Neural crest cell (in vitro differentiated cells): ENCODE measurements at places on chromosomes 2 and 18.
A peak's percentile ranks its signal among the peaks of the same experiment; 100 is the strongest.

GRCh38 chr2:68203587-68203986 is 45.9 kb downstream of the PNO1 start:
- no peak for DNase-seq

DNA sequence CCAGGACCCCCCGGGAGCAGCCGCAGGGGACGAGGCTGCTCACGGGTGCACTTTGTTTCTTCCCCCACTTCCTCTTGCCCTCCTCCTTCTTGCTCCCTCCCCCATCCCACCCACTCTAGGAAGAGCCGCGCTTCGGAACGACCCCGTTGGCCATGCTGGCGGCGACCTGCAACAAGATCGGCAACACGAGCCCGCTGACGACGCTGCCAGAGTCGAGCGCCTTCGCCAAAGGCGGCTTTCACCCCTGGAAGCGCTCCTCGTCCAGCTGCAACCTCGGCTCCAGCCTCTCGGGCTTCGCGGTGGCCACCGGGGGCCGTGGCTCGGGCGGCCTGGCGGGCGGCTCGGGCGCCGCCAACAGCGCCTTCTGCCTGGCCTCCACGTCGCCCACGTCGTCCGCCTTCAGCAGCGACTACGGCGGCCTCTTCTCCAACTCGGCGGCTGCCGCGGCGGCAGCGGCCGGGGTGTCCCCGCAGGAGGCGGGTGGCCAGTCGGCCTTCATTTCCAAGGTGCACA is 1.3 kb downstream of the SP9 start:
- DNase-seq: peak; percentile 41

- DNase-seq: no peak
Observed at GRCh38 chr18:24460388-24460787, at the start of gene HRH4. HRH4 (plus strand) TSS chr18:24460637; CDS start chr18:24460729, 92 bp downstream.

DNA sequence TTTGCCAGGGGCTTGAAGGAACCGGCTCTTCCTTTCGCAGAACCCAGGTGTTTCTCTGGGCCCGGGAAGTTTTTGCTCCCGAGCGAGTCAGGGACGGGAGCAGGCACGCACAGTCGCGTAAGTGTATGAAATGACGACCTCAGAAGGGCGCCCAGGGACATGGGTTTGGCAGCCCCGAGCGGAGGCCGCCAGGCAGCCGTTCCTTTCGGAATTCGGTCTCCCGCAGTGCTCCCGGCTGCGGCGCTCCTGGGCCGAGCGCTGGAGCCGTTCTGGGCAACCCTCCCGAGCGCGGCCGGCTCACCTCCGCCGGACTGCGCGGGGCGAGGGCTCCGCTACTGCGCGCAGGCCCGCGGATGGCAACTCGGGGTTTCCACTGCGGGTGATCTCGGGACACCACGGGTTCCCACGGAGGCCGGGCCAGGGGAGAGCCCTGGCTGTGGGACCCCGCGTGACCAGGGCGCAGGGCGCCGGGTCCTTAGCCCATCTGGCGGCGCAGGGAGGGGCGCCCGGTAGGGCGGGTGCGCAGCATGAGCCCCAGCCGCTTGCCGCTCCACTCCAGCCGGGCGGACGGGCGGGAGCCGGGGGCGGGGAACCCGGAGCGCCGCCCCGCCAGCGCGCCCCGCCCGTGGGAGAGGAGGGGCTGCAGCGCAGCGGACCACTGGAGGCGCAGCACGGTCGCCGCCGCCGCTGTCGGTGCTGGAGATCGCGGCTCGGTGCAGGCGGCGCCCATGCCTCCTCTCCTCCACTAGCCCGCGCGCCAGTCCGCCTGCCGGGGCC is at the start of gene OSBPL6:
Gene OSBPL6, plus strand, starts transcription at position 690 of the 777 bp plus-strand sequence. CDS start 111,673 bp downstream, outside the sequence.
- peak; percentile 64 for DNase-seq

- DNase-seq: no peak
Observed at GRCh38 chr2:120381192-120381591, 35.3 kb downstream of the INHBB start.

DNA sequence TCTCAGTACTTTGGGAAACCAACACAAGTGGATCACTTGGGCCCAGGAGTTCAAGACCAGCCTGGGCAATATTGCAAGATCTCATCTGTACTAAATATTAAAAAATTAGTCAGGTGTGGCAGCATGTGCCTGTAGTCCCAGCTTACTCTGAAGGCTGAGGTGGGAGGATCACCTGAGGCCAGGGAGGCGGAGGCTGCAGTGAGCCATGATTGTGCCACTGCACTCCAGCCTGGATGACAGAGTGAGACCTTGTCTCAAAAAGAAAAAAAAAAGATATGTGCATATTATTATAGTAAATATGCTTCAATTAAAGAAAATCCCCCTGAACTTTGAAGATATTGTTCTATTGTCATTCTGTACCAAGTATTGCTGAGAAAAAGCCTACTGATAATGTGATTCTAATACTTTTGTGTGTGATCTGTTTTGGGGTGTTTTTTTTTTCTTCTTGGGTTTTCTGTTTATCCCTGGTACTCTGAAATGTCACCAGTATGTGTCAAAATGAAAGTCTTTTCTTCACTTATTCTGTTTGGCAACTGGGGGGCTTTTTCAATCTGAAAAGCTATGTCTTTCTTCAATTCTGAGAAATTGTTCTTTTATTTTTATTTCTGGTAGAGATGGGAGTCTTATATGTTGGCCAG is 13.2 kb downstream of the NEURL3 start:
- DNase-seq: no peak

- DNase-seq: no peak
Observed at GRCh38 chr2:171180229-171180930, 19.7 kb upstream of the TLK1 start.

GRCh38 chr2:79860228-79861058 is 347.6 kb downstream of the CTNNA2 start:
- no peak for DNase-seq

- no peak for DNase-seq
Observed at GRCh38 chr2:45244928-45245327, 235.7 kb upstream of the SIX2 start.

GRCh38 chr2:171420728-171421563 is 12.8 kb downstream of the METTL8 start:
- DNase-seq: no peak

GRCh38 chr2:1633092-1633671 is 111.1 kb downstream of the PXDN start:
- no peak for DNase-seq

- DNase-seq: no peak
Observed at GRCh38 chr2:113112441-113112840, 15.0 kb upstream of the IL1RN start.

GRCh38 chr2:53334610-53335009 is 433.0 kb upstream of the CHAC2 start:
- no peak for DNase-seq

GRCh38 chr2:109545828-109546713 is 67.7 kb downstream of the SEPTIN10 start:
- DNase-seq: peak; percentile 74

- DNase-seq: peak; percentile 41
Observed at GRCh38 chr18:34659579-34660517, 50.2 kb upstream of the DTNA start.

DNA sequence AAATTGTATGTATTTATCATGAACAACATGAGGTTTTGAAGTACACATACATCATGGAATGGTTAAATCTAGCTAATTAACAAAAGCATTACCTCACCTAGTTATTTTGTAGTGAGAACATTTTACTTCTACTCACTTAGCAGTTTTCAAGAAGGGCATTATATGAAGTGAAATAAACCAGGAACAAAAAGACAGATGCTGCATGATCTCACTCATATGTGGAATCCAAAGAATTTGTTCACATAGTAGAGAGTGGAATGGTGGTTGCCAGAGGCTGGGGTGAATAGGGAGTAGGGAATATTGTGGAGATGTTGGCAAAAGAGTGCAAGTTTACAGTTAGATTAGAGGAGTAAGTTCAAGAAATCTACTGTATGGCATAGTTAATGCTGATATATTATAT is 292.0 kb downstream of the ASXL3 start:
- DNase-seq: no peak

- peak; percentile 3 for DNase-seq
Observed at GRCh38 chr2:69216535-69217332, 170.3 kb downstream of the GFPT1 start.

DNA sequence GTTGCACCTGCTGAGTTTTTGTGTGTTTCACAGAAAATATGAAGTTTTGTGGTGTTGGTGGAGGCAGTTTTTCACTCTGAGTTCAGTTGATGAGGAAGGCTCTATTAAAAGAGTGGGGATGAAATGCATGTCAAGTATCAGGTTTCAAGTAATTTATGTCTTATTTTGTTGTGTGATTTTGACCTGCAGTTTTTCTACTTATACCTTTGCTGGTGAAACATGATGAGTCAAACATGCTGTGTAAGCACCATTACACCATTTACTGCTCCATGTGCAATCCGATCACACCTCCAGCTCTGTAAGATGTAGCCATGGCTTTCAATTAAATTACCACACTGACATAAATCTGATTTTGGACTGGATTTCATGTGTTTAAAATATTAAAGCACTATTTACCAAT is 174.5 kb upstream of the ZEB2 start:
- DNase-seq: no peak

GRCh38 chr18:4870177-4870773 is 326.8 kb downstream of the AKAIN1 start:
- no peak for DNase-seq

- no peak for DNase-seq
Observed at GRCh38 chr18:13614641-13615288, 111.6 kb downstream of the FAM210A start.

DNA sequence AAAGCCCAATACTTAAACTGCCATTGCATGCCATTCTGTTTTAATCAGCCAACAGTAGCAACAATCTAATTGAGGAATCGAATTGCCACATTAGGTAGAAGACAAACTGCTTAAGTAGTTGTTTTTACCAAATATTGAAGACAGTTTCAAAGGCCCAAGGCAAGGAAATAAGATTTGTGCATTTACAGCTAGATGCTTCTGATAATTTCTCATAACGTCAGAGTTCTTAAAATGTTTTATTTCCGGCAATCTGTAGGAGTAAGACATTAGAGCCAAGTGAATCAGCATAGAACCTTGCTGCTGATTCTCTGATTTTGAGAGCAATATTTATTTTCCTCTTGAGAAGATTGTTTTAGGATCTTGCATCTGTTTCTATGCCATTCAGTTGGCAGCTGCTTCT is 174.3 kb downstream of the RBM43 start:
- DNase-seq: no peak

DNA sequence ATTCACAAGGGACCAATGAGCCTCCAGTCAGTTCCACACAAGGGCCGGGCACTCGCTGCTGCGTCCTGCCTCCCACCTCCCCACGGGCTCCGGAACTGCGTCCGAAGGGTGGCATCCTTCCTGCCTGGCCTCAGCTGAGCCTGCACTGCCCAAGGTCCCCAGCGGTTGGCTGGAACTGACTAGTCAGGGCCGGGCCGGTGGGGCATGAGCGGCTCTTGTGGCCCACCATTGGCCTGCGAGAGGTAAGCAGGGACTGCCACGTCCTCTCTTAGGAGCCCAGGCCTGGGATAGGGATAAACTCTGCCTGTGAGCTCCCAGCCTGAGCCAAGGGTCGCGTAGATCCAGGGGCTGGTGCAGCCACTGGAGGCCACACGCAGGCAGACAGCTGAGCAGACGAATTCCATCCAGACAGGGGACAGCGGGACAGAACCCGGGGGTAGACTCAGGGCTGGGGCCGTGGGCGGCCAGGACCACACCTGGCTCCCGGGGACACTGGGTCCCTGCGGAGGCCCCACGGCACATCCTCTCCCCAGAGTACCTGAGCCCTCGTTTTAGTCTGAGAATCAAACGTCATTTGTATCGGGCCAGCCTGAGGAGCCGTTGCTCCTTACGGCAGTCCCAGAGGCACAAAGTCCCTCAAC is 148.4 kb downstream of the ZNF516 start:
- no peak for DNase-seq

- DNase-seq: no peak
Observed at GRCh38 chr2:217989221-217989948, 13.4 kb downstream of the TNS1 start.

DNA sequence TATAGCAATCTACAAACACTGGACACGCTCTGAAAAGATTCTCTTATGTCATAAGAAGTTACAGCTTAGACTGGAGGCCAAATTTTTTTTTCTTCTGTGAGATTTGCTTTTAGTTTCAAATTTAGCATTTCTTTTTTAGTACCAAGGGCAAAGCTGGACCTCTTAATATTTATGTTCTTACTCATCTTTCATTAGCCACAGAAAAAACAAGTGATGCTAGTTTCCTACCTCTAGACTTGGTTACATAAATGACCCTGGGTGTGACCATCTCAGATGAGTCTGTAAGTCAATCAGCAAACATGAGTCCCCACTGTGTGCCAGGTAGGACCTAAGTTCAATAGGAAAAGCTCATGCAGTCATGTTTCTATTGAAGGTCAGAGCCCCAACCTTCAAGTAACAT is 94.4 kb downstream of the MEP1B start:
- DNase-seq: no peak

DNA sequence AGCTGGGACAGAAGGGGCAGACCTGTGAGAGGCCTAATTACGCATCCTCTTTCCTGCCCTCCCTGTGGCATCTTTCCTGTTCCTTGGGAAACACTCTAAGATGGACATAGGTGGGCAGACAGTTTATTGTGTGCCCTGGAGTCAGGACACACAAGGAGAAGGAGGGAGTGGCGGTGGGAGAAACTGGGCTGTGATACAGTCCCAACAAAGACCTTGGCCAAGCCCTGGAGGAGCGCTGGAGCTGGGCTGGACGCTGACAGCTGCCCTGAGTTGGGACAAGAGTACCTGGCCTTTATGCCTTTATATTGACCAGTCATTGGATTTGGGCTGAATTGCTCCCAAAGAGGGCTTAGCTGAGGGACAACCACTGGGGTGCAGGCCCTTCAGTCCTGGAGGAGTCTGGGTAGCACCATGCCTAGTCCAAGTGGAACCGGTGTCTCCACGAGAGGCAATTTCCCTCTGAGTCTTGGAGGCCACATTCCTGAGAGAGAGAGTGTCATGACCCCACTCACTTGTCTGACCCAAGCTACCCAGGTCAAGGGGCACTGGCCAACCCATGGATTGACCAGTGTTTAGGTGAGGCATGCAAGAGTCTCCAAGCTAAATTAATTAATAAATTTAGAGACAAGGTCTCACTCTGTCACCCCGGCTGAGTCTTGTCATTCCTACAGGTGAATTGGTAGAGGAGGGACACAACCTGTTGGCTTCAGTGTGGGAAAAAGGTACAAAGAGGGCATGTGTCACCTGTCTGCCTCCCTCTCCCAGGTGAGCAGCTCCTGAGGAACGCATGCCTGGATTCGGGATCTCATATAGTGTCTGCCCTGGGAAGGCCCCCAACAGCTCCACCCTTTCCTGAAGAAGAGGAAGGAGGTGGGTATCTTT is 107.1 kb upstream of the ST3GAL5 start:
- DNase-seq: no peak

GRCh38 chr2:145599756-145600155 is 1079.8 kb upstream of the ZEB2 start:
- no peak for DNase-seq
